ENCODE measurements at places on chromosomes 16 and 17. TPM values are rescaled to one million over a fixed set of nuclear protein-coding genes. Genes with fewer than 3 reads are reported as not detected.
A peak's percentile ranks its signal among the peaks of the same experiment; 100 is the strongest.

DNA sequence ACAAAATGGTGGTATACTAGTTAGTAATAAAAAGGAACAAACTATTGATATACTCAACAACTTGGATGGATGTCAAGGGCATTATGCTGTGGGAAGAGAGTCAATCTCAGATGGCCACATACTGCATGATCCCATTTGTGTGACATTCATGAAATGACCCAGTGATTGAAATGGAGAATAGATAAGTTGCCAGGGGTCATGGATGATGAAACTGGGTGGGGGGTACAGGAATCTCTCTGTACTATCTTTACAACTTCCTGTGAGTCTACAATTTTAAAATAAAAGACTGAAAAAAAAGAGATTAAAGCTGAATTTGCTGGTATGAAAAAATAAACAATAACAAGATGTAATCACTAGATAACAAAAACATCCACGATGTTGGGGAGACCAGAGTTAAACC, 70.5 kb upstream of the CDYL2 start:
- no peak for DNase-seq

GRCh38 chr16:964356-965035, 6.3 kb downstream of the LMF1 start:
- peak; percentile 49 for DNase-seq

Gene ABCC12
- not detected for total RNA-seq

DNA sequence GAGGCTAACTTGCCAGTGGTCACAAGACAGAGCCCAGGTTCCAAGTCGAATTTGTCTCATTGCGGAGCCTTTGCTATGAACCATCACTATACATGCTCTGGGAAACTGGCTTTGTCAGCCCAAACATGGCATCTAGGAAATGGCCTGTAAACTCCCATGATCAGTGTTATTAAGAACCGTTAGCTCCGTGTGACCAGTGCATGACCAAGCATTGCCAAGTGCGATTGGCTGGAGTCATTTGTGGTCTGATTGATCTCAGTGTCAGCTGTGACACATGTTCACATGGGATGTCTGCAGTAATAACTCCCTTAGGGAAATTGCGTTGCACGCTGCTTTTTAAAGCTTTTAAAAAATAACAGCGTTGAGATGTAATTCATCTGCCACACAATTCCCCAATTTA, 18.6 kb upstream of the CDH3 start:
- DNase-seq = no peak

Gene SLC13A2
- not detected for total RNA-seq

Gene CLEC19A
- 0.38 TPM for total RNA-seq

DNA sequence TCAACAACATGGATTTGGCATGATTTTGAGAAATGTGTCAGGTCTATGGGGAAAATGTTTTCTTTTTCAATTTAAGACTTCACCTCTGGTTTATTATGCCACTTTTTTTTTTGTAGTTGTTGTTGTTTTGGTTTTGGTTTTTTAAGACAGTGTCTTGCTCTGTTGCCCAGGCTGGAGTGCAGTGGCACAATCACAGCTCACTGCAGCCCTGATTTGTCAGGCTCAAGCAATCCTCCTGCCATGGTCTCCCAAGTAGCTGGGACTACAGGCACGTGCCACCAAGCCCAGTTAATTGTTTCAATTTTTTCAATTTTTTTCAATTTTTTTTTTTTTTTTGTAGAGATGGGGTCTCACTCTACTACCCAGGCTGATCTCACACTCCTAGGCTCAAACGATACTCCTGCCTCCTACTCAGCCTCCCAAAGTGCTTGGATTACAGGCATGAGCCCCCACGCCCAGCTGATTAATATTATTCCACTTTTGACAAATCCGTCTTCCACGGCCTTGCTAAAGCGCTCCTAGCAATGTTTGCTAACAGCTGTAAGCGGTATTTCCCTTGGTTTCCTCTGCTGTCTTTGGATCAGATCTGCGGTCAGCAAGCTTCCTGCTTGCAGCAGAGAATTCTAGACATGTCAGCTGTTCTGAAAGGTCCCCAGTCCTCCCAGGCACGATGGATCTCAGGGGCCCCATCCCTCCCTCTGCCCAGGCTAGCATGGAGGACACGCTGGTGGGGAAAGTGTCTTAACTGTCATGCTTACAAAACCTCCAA, 7.0 kb upstream of the MILR1 start:
- peak; percentile 68 for DNase-seq

GRCh38 chr16:76535-77272, 1.3 kb upstream of the MPG start:
- DNase-seq = peak; percentile 95

Gene SPN
- 15.7 TPM for total RNA-seq

GRCh38 chr17:68570526-68570925, 30.6 kb downstream of the FAM20A start:
- no peak for DNase-seq

DNA sequence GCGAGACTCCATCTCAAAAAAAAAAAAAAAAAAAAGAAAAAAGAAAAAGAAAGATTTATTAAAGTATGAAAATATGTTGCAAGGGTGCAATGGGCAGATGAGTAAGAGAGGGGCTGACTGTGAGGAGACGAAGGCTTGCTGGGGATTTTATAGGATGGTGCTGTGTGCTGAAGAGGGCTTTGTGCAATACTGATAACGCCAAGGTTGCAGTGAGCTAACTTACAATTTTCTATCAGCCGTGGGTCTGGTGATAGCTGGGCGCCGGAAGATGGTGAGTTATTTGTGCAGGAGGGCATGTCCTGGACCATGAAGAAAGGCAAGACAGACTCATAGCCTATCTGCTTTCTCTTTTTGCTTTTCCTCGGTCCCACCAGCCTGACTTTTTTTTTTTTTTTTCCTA, 281.1 kb downstream of the MAP2K6 start:
- DNase-seq = no peak

DNA sequence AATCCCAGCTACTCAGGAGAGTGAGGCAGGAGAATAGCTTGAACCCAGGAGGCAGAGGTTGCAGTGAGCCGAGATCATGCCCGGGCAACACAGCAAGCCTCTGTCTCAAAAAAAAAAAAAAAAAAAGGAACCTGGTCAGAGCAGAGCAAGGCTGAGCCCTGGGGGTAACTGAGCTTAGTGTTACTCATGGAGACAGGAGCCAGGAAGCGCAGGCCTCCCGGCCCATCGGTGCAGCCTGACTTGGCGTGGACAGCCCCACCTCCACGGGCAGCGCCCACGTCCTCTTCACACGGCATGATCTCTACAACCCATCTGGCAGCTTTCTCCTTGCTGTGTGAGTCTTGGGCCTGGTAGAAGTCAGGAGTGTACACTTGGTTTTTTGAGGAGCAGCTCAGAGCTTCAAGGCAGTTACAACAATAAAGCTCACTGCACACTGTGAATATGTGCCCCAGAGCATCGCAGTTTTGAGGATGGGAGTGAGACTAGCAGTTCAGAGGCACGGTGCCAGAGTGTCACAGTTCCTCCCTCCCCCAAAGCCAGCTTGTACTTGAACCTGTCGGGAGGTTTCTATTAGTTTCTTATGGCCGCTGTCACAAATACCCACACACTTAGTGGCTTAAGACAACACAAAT, 129.9 kb downstream of the RAP1GAP2 start:
- DNase-seq = peak; percentile 28

Gene NPIPB8
- total RNA-seq = 0.14 TPM

Gene NCBP3
- total RNA-seq = 22.1 TPM

GRCh38 chr16:78437352-78437968, 338.0 kb downstream of the WWOX start:
- peak; percentile 9 for DNase-seq

Gene CCL2
- 26.2 TPM for total RNA-seq

DNA sequence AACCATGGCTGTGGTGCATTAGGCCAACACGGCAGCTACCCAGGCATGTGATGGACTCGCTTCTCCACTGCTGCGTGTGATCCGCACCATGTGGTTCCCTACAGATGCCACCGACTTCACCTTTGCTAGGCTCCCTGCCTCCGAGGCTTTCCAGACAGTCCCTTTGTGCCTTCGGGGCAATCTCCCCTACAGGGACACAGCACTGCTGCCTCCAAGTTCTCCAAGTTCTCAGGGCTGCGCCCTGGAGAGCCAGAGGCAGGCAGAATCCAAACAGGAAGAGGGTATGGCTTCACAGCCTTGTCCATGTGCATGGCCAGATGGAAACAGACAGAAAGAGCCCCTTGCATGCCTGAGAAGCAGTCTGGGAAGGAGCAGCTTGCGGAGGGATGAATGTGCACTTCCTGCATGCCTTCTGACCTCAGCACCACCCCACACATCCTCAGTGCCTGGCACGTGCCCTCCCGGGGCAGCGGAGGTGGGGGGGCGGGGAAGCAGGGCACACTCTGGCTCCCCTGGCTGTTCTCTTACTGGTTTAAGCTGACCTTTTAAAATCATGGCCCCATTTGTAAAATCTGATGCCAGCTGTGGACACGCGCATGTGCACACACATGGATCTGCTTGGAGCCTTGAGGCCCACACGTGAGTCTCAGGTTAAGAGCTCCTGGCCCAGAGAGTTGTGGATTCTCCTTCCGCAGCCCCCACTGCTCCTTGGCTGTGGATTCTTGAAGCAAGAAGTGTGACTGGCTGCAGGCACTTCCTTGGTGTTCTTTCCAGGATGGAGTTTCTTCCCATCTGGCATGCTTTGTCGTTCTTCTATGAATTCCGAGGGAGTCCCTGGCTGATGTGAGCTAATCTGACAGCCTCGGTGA, 55.3 kb upstream of the MTSS2 start:
- peak; percentile 67 for DNase-seq

DNA sequence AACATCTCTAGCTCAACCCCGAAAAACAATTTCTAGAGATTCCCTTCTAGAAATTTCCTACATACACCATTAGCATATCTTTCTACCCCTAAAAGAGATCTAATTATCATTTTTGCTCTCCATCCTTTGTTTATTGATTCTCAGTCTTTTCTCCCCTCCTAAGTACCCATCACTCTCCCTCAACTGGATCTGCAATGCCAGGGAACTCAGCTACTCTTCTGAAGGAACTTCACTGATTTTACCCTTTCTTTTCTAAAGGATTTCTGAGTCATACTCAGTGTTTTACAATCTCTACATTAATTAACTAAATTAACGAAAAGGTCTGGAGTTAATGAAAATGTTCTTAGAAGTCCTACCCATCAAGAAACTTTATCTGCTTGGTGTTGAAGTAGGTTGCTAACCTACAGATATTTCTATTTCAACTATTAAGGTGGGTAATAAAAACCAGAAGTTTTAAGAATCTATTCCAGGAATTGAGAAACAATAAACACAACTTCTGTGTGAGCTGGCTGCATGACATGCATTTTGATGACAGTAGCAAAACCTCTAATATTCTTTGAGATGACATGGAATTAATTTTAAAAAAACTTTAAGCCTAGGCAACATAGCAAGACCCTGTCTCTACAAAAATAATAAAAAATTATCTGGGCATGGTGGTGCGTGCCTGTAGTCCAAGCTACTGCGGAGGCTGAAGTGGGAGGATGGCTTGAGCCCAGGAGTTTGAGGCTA, 13.6 kb downstream of the CREBBP start:
- no peak for DNase-seq
